ENCODE measurements at places on chromosomes 5 and 9.
A peak's percentile ranks its signal among the peaks of the same experiment; 100 is the strongest.

DNA sequence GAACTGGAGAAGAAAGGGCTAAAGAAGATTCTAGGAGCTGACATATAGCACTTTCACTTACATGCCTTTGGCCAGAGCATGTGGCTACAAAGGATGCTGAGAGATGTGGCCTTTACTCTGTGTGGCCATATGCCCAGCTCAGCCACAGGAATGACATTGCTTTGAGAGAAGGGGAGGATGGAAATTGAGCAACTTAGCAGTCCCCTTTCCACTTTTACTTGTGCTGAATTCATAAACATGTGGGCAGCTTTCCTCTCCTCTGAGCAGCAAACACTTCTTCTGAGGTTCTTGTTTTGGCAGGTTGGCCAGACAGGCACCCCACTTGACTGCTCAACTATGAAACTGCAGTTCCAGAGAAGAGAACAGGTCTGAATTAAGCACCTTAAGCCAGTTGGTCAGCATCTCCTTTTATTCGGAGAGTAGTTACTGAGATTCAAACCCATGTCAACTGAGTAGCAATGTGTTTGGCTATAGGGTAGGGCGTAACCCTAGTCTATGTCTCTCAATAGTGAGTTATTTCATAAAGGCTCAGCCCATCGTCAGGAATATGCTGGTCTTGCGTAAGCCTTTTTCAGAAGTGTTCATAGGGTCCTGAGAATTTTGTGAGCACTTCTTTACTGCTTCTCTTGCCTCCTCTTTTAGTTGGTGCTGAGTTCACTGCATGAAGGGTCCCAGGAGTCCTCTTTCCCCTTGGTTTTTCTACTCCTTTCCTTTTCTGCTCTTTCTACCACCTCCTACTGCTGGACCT, 134.5 kb downstream of the PALM2AKAP2 start:
- no peak for DNase-seq

GRCh38 chr9:138048184-138048583, 170.6 kb downstream of the CACNA1B start:
- no peak for DNase-seq

DNA sequence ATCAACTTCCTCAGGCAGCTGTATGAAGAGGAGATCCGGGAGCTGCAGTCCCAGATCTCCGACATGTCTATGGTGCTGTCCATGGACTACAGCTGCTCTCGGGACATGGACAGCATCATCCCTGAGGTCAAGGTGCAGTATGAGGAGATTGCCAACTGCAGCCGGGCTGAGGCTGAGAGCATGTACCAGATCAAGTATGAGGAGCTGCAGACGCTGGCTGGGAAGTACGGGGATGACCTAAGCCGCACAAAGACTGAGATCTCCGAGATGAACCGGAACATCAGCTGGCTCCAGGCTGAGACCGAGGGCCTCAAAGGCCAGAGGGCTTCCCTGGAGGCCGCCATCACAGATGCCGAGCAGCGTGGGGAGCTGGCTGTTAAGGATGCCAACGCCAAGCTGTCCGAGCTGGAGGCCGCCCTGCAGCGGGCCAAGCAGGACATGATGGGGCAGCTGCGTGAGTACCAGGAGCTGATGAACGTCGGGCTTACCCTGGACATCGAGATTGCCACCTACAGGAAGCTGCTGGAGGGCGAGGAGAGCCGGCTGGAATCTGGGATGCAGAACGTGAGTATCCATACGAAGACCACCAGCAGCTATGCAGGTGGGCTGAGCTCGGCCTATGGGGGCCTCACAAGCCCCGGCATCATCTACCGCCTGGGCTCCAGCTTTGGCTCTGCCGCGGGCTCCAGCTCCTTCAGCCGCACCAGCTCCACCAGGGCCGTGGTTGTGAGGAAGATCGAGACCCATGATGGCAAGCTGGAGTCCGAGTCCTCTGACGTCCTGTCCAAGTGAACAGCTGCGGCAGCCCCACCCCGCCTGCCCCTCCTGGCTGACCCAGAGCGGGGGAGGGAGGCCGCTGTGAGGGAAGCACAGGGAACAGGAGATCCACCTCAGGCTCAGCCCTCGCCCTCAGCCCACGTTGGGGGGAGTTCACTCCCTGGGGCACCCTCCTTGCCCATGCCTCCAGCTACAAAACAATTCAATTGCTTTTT, 84.0 kb downstream of the SEC61B start:
- DNase-seq = no peak

GRCh38 chr9:35856882-35857281, 13.3 kb downstream of the OR13J1 start:
- no peak for DNase-seq

DNA sequence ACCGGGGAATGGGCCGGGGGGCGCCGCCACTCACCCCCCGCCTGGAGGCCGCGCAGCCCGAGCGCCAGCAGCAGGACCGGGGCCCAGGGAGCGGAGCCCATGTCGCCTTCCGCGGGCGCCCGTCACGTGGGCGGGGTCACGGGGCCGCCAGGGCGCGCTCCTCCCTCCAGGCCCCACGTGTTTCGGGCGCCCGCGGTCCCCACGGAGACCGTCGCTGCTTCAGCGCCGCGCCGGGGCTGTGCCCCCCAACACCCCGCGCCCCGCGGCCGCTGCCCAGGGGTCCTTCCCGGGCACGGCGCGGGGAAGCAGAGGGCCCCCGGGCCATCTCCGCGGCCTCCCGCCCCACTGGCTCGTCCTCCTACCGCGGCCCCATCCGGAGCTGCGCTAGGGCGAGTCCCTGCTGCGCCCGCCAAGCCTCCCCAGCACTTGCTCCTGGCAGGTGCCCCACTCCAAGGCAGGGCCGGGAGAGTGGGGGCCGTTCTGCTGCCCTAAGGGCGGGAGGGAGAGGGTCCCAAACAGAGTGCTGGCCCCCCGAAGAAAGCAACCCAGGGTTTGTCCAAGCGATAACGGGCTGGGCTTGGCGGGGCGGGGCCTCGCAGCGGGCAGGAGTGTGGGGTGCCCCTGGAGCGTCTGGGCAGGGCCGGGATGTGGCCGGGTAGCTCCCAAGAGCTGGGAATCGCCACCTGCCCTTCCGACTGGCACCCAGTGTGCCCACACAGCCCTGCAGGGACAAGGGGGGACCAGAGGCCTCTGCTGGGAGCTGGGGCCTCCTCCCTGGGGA, at the start of gene DPP7:
TSS of gene DPP7 (minus strand) at position 121 of the 781 bp plus-strand sequence. CDS start at position 101, 20 bp downstream.
- peak; percentile 71 for DNase-seq

- DNase-seq = no peak
Observed at GRCh38 chr5:140565780-140566095, 1.1 kb downstream of the SLC35A4 start.

- DNase-seq = no peak
Observed at GRCh38 chr9:108836781-108837180, 19.0 kb downstream of the ACTL7B start.

- DNase-seq = peak; percentile 67
Observed at GRCh38 chr5:139847790-139848507, 52.3 kb downstream of the PSD2 start.

- DNase-seq = peak; percentile 62
Observed at GRCh38 chr5:176541338-176542134, 4.3 kb upstream of the RNF44 start.

DNA sequence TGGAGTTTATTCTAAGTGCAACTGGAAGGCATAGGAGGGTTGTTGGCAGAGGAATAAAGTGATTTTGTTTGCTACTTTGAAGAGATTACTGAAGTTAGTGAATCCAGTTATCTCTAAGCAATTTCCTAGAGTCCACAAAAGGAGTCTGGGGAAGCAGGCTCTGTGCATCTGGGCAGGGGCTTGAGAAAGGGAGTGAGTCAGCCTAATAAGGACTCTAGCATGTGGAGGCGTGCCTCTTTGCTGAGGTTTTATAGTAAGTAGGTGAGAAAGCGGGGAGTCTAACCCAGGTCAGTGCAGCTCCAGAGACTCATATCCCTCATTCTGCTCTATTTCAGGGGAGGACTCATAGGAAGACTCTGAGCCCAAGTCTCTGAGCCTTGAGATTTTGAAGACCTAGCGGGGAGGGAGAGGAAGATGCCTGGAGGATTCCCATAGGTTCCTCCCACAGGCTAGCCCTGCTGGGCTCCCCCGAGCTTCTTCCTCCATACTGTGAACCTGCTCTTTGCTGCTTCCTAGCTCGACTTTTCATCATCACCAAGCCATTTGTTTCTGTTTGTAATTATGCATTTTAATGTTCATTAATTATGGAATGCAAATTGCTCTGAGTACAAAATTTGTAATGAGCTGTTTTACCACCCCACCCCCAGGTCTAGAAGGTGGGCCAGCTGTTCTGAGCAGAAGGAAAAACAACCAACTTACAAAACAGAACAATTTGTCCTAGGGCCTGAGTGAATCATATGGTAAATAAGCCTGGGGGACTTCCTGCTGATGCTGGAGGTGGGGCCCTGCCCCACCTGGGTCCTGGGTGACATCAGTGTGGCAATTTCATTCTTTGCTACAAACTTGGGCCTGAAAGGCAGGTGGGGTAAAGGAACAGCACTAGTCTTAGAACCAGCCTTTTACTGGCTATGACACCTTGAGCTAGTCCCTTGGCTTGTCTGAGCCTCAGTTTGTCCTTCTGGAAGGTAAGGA, 150.2 kb downstream of the TRIM32 start:
- no peak for DNase-seq

DNA sequence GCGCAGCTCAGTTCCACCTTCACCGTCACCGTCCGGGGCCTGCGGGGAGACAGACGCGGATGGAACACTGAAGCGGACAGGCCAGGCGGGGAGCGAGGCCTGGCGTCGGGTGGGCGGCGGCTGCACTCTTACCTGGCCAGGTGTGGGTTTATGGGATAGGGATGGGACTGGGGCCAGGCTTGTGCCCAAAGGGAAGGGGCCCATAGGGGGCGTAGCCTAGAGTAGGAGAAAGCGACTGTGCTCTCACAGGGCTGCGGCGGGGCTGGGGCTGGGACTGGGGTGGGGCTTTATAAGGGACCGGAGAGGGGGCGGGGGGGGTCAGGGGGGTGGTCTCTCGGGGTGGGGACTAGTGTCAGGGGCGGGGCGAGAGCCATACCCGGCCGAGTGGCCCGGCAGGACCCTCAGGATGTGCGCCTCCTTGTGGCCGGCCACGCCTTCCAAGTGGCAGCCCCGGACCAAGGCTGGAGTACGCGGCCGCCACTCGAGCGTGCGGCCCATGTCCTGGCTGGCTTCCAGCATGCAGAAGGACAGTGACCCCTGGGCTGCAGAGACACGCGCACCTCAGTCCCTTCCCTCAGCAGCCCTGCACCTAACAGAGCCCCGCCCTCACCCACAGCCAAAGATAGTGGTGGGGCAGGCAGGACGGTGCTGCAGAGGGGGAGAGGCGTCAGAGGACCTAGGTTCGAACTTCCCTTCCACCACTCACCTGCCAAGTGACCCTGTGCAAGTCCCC, 22.8 kb downstream of the FPGS start:
- no peak for DNase-seq

DNA sequence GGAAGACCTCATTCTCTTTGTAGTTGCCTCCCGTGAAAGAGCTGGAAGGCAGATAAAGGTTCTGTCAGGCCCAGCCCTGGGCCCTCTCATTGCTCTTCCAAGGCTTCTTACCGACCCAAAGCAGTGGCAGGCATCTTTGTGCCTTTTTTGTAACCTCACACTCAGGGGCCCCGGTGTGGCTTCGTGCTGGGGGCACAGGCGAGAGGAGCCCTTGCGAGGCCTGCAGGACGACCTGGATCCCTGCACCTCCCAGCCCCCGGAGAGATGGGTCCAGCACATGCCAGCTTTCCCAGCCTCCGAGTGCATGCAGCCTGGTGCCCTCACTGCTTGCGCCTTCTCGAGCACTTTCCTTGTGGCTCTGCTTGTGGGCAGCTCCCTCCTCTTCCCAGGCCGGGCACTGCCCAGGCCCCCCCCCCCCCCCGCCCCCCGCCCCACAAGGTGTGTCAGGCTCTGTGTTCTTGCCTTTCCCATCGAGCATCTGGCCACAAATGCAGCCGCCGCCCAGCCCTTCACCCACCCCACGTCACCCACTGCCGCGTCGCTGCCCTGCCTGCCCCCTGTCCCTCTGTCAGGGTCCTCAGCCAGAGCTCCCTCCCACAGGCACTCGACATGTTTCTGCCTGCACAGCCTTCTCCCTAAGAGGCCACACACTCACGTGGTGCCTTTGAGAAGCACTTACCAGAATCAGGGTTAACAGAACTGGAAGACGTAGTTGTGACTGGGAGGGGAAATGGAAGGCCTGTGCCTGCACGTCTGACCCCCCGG, 63.7 kb upstream of the CACNA1B start:
- DNase-seq = no peak

DNA sequence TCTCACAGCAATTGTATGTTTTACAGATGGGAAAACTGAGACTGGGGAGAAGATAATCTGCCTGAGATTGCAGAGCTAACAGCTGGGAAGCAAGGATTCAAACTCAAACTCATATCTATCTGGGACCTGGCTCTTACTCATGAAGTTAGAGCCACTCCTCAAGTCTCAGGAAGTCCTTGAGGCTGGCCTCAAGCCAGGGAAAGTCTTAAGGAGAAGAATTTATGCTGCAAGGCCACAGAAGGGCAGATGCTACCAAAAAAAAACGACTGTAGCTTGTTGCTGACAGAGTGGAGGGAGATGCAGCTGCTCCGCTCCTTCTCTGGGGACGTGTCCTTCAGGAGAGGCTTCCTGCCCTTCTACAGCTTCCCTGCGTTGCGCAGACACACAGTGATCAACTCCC, 39.8 kb downstream of the BARHL1 start:
- no peak for DNase-seq

- DNase-seq = no peak
Observed at GRCh38 chr5:180411948-180412347, 58.8 kb upstream of the GFPT2 start.

GRCh38 chr5:40165106-40165788, 514.5 kb upstream of the PTGER4 start:
- no peak for DNase-seq

GRCh38 chr9:79224672-79225433, 346.9 kb upstream of the TLE4 start:
- no peak for DNase-seq

All from T follicular helper cell (primary cell).